Activated CD8-positive, alpha-beta T cell treated with anti-CD3 and anti-CD28 coated beads, Interleukin-2, amount 10 ng/mL, durations not matched to agents 7 days and 5 days (primary cell): ENCODE measurements at places on chromosomes 12 and 14. TPM values are rescaled to one million over a fixed set of nuclear protein-coding genes. Genes with fewer than 3 reads are reported as not detected.

DBX2 gene
- not detected for total RNA-seq

CD4 gene
- 1.6 TPM for total RNA-seq

PRPH gene
- total RNA-seq = not detected

BEGAIN gene
- 1.2 TPM for total RNA-seq

BAZ2A gene
- total RNA-seq = 96.0 TPM

KLHL33 gene
- 2.7 TPM for total RNA-seq

MYH7 gene
- not detected for total RNA-seq

HOXC6 gene
- not detected for total RNA-seq

- H3K4me3 ChIP-seq = no peak overlapping the region
- peaks cover 12% of the 10 kb centered on the region for H3K4me1 ChIP-seq
- H3K27ac ChIP-seq = no peak overlapping the region
- peaks cover 10% of the 10 kb centered on the region for H3K27me3 ChIP-seq
These were observed 42.3 kb downstream of the DPF3 start for GRCh38 chr14:72851635-72852034.

- H3K27me3 ChIP-seq = no peaks in the 10 kb centered on the region
- H3K36me3 ChIP-seq = peaks cover 18% of the 10 kb centered on the region
- DNase-seq = no peak
These were observed 17.1 kb downstream of the OTUB2 start for GRCh38 chr14:94043111-94043755.

GRCh38 chr12:116837097-116837496, 44.1 kb downstream of the HRK start:
- H3K36me3 ChIP-seq = no peaks in the 10 kb centered on the region
- H3K4me3 ChIP-seq = no peak overlapping the region
- H3K27me3 ChIP-seq = no peaks in the 10 kb centered on the region
- no peak for DNase-seq

DNA sequence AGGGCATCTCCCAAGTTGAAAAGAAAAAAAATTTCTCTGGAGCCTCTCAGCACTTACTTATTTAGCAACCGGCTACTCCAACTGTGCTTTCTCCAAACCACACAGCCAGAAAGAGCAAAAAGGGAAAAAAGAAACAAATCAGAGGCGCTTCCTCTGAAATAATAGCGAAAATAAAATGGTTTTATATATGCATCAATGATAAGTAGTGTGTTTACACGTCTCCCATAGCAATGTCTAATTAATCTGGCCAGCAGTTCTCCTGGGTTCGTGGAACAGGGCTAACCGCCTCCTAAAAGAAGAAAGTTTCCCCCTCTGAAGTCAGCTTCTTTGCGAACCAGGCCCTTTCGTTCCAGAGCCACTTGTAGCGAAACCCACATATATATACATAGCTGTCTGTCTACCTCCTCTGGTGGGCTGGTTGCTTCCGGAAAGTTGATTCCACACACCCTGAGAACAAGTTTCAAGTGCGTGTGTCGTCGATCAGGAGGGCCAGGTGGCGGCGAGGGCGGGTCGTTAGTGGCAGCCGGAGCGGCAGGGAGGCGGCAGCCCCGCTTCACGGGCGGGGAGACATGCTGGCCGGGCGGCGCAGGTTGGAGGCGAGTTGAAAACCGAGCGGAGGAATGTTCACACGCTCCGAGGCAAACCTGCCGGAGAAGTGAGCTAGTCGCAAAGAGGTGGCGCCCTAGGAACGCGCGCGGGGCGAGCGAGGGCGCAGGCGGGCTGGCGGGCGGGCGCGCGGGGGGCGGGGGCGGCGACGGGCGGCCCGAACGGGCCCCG, 2.7 kb downstream of the PTHLH start:
- peak overlapping the region; percentile 71 for H3K4me3 ChIP-seq
- DNase-seq = peak; percentile 55
- no peaks in the 10 kb centered on the region for H3K36me3 ChIP-seq
- H3K4me1 ChIP-seq = peaks cover 18% of the 10 kb centered on the region
- no peak overlapping the region for H3K27ac ChIP-seq

- H3K4me3 ChIP-seq = no peak overlapping the region
- no peak for DNase-seq
- peaks cover 15% of the 10 kb centered on the region for H3K4me1 ChIP-seq
- H3K36me3 ChIP-seq = no peaks in the 10 kb centered on the region
- no peaks in the 10 kb centered on the region for H3K27me3 ChIP-seq
These were observed 6.6 kb upstream of the CYP46A1 start for GRCh38 chr14:99677231-99678140.

DNA sequence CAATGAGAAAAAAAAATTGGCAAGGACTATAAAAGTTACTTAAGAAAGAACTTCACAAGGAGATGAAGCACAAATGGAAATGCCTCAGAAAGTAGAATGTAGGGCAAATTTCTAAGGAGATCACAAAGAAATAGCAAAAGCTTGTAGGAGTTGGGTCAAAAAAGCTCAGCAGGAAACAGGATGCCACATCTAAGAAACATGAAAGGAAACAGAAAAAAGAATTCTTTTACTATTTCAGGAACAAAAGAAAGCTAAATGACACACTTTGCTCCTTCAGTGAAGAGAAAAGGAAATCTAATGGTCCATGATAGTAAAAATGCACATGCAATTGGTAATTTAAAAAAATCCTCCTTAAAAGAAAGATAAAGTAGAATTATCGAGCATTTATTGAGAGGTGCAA, 452.1 kb upstream of the GARIN6 start:
- no peaks in the 10 kb centered on the region for H3K27me3 ChIP-seq
- no peak for DNase-seq
- H3K4me3 ChIP-seq = no peak overlapping the region

- no peaks in the 10 kb centered on the region for H3K4me1 ChIP-seq
- DNase-seq = no peak
- H3K36me3 ChIP-seq = no peaks in the 10 kb centered on the region
- H3K27ac ChIP-seq = no peak overlapping the region
- H3K27me3 ChIP-seq = peaks cover 9% of the 10 kb centered on the region
These were observed 40.5 kb downstream of the CD163L1 start for GRCh38 chr12:7403466-7403865.

GRCh38 chr12:121787063-121788025, 6.1 kb downstream of the RHOF start:
- H3K36me3 ChIP-seq = peaks cover 78% of the 10 kb centered on the region
- peak; percentile 76 for DNase-seq
- H3K4me3 ChIP-seq = peak overlapping the region; percentile 94
- peaks cover 85% of the 10 kb centered on the region for H3K4me1 ChIP-seq

DNA sequence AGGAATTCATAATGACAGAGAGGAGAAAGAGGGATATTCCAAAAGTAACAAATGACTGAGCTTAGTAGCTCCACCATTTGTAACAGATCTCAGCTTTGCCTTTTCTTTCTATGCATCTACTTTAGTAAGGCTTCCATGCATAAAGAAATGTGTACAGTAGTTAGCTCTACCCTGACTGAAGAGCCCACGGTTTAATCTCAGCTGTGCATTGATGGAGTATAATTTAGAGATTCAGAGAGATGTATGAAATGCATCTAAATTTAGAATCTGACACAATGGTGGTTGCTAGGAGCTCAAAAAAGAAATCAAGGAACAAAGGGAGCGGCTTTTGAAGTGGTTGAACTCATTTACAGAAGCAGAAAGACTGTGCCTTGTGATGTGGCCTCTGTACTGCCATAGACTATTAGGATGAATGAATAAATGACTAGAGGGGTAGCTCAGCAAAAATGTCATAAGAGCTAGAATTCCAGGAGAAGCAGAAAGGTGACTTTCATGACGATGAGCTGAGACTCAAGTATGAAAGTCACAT, 838.6 kb downstream of the RPS29 start:
- no peak overlapping the region for H3K4me3 ChIP-seq
- H3K27ac ChIP-seq = no peak overlapping the region
- no peaks in the 10 kb centered on the region for H3K27me3 ChIP-seq

DNA sequence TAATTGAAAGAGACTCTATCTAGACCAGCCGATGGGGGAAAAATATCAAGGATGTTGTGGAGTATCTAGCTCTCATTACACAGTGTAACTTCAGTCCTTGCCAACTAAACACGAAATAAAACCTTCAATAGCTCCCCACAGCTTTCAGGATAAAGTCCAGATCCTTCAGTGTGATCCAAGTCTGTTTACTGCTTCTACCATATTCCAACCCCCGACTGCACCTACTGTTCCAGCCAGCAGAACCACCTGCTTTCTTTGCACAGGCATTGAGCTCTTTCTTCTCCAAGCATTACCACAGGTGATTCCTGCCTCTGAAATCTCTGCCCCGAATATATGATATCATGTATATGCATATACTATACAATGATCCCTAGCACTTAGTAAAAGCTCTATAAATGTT, 2.2 kb upstream of the LRRC23 start:
- no peak overlapping the region for H3K27ac ChIP-seq
- DNase-seq = no peak
- no peaks in the 10 kb centered on the region for H3K27me3 ChIP-seq
- H3K4me1 ChIP-seq = peaks cover 14% of the 10 kb centered on the region

GRCh38 chr12:106434526-106434925, 77.0 kb downstream of the POLR3B start:
- peaks cover 7% of the 10 kb centered on the region for H3K36me3 ChIP-seq
- no peak overlapping the region for H3K4me3 ChIP-seq
- H3K4me1 ChIP-seq = no peaks in the 10 kb centered on the region
- H3K27ac ChIP-seq = no peak overlapping the region
- H3K27me3 ChIP-seq = no peaks in the 10 kb centered on the region

DNA sequence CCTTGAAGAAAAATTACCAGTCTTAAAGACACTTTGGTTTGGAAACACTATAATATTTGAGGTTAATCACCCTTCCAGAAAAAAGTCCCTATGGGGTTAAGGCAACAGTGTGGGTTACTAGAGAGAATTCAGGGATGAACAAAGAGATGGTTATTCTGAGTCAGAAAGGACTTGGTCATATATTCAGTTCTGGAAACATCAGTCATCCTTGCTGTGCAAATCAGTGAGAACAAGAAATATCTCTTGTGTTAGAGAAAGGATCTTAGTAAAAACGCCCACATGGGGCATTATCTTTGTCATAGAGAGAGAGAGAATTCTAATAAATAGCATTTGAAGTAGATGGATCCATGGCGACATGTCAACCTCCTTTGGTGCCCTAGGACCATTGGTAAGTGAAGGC, 59.4 kb upstream of the E2F7 start:
- no peaks in the 10 kb centered on the region for H3K4me1 ChIP-seq
- DNase-seq = no peak
- no peaks in the 10 kb centered on the region for H3K36me3 ChIP-seq
- H3K27ac ChIP-seq = no peak overlapping the region

DNA sequence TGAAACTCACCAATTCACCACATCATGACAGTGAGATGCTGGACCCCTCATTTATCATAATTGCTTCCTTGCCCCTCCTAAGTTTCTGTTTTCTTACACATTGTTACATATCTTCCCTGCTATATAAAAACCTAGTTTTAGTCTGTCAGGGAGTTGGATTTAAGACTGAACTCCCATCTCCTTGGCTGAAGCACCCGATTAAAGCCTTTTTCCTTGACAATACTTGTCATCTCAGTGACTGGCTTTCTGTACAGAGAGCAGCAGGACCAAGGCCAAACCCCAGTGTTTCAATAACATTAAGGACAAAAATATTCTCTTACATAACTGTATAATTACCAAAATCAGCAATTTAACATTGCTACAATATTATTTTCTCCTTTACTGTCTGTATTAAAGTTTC, 928.4 kb downstream of the TMTC2 start:
- H3K4me3 ChIP-seq = no peak overlapping the region
- no peaks in the 10 kb centered on the region for H3K36me3 ChIP-seq
- H3K27ac ChIP-seq = no peak overlapping the region
- H3K4me1 ChIP-seq = no peaks in the 10 kb centered on the region
- DNase-seq = no peak

GRCh38 chr12:56932867-56933266, 1.3 kb downstream of the SDR9C7 start:
- no peaks in the 10 kb centered on the region for H3K36me3 ChIP-seq
- H3K27ac ChIP-seq = no peak overlapping the region
- H3K27me3 ChIP-seq = peaks cover 5% of the 10 kb centered on the region
- H3K4me3 ChIP-seq = no peak overlapping the region
- DNase-seq = no peak

- H3K36me3 ChIP-seq = no peaks in the 10 kb centered on the region
- no peak overlapping the region for H3K27ac ChIP-seq
- H3K27me3 ChIP-seq = no peaks in the 10 kb centered on the region
- no peaks in the 10 kb centered on the region for H3K4me1 ChIP-seq
- H3K4me3 ChIP-seq = no peak overlapping the region
These were observed 26.7 kb downstream of the RILPL1 start for GRCh38 chr12:123506843-123507236.

DNA sequence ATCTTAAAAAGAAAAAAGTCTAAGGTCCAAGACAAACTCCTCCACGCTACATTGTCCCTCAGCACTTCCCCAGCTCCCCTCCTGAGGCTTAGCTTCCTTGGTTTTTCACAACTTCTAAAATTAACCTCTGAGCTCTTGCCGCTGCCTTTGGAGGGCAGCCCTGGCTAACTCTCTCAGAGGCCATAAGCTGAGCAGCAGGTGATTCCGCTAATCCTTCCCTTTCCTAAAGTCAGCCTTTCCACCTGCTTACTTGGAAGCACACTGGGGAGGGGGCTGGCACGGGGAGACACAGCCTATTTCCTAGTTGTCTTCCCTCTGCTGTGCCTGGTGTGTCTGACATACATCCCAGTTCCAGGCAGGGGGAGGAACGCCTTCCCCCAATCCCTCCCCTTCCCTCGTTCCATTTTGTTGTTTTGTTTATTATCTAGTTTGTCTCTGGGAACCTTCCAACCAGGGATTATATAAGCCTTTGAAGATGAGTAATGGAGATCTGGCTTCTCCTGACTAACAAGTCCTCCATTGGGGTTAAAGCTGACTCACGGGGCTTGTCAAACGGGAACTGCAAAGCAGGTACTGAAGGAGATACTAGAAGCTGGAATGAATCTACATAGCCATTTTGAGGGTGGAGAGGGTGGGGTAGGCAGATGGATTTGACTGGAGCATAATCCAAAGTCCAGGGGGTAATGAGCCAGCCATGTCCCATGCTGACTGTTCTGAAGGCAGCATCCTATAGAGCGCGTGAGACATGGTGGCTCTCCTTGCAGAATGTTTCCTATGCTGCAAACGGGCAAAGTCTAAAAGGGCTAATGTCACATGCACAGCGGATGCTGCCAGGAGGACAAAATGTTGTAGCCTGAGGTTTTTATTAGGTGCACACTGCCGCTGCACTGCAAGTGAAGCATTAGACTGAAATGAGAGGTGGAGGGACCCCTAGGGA, 230.8 kb downstream of the FOXN3 start:
- no peak overlapping the region for H3K27ac ChIP-seq
- H3K4me3 ChIP-seq = no peak overlapping the region
- H3K36me3 ChIP-seq = peaks cover 22% of the 10 kb centered on the region

GRCh38 chr14:68577802-68578541, 214.9 kb downstream of the ZFP36L1 start:
- no peaks in the 10 kb centered on the region for H3K4me1 ChIP-seq
- H3K27me3 ChIP-seq = no peaks in the 10 kb centered on the region
- H3K4me3 ChIP-seq = no peak overlapping the region
- DNase-seq = no peak
- no peaks in the 10 kb centered on the region for H3K36me3 ChIP-seq
